ENCODE measurements at places on chromosomes 6 and 20.

GRCh38 chr20:13348311-13349234, 127.5 kb downstream of the ISM1 start:
- DNase-seq: no peak

- DNase-seq: no peak
Observed at GRCh38 chr20:8867038-8867740, 201.7 kb upstream of the PLCB4 start.

DNA sequence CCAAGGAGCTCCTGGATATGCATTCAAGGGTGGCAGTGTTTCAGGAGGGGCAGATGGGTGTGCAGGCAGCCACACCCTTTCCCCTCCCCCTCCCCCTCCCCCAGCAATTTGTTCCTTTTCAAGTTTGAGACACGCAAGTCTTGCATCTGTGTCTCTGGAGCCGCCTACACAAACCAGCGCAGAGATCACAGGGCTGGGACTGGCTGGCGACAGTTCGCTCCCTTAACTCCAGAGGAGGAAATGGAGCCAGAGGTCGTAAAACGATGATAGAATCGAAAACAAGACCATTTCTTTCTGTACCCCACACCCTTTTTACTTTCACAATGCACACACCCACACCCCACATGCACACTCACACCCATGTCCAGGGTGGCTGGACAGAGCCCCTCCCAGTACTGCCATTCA, 163.1 kb downstream of the LY86 start:
- DNase-seq: no peak

GRCh38 chr6:84280639-84281038, 53.2 kb upstream of the CEP162 start:
- no peak for DNase-seq

DNA sequence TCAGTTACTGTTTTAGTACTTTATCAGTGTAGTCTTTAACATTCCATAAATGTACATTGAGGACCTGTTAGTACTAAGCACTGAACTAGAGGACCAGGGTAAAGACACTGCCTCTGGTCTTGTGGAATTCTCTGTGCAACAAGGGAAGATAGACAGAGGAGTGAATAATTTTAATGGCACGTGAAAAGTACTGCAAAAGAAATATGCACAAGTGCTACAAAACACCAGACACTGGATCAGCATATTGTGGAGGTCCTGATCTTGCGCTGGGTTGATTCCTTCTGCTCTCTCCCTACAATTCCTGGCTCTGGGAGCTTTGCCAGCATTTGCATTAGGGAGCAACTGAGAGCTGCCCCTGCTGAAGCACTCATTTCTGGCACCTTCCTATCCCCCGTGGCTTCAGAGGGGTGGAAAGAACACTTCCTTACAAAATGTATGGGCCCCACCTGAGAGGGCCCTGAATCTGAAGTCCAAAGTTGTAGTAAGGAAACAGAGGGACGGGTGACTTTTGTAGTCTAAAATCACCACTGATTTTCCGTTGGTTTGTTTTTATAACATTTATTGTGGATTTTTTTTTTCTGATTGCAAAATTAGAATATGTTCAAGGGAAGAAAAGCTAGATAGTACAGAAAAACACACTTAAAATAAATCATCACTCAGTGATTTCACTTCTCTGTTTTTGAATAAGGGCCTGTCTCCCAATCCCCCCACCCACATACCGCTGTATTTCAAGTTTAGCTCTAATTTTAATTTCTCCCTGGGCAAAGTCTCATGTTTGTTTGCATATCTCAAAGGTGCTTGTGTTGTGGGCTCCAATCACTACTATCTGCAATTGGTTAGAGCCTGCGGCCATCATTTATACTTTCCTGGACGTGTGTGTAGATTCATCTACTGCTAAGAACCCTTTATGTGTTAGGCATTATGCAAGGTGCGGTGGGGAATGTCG, 4.9 kb downstream of the PKIG start:
- DNase-seq: no peak

- DNase-seq: no peak
Observed at GRCh38 chr6:93194480-93194879, 224.9 kb downstream of the EPHA7 start.

- no peak for DNase-seq
Observed at GRCh38 chr20:4989570-4989969, 11.7 kb downstream of the SLC23A2 start.

DNA sequence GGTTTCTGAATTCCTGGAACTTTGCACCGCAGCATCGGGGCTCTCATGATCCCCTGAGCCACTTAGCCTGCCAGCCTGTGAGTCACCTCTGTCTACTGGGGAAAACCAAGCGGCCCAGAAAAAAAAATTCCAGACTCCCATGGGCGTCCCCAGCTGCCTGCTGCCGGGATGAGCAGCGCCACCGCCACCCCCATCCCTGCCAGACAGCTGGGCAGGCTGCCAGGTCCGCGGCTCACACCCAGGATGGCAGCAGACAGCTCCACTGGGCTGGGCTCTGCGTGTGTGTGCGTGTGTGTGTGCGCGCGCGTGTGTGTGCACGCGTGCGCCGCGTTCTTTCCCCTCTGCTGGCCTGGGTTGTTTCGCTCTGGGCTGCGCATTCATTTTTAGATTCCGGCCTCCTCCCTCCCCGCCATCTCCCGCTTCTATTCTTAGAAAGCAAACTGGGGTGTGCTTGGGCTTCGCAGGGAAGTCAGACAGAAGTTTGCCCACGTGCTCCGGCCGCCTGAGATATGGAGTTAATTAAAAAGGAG, 38.9 kb upstream of the PMEPA1 start:
- peak; percentile 34 for DNase-seq

- peak; percentile 71 for DNase-seq
Observed at GRCh38 chr20:17898548-17898994, 70.0 kb downstream of the SNX5 start.

DNA sequence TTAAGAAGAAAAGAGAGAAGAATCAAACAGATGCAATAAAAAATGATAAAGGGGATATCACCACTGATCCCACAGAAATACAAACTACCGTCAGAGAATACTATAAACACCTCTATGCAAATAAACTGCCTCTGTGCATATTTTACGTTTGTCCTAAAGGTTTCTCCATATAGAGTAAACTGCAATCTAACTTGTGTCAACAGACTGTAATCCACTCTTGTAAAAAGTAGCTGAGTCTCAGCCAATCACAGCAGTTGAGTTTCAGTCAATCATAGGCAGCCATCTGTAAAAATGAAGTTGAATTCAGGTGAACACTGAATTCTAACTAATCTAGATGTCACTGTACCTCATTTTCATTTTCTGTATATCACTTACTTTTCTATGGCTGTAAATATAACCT, 112.2 kb upstream of the SYNCRIP start:
- DNase-seq: no peak

- no peak for DNase-seq
Observed at GRCh38 chr6:62202078-62202477, 83.9 kb downstream of the KHDRBS2 start.

DNA sequence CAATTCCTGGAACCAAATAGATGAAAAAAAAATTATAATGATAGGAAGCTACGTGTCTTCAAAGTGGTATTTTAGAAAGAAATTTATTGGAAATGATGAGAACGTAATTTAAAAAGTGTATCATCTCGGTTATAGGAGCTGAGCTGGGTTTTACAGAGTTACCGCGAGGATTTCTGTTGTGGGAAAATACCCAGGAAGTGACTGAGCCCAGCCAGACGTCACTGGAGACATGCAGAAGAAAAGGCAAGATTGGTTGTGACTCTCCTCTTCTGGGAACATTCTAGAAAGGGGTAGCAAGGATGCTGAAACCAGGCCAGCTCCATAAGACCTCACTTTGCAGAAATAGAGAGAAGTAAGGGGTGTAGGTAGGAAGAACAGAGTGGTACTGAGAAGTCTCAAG, 95.9 kb upstream of the ADGRF1 start:
- DNase-seq: no peak

DNA sequence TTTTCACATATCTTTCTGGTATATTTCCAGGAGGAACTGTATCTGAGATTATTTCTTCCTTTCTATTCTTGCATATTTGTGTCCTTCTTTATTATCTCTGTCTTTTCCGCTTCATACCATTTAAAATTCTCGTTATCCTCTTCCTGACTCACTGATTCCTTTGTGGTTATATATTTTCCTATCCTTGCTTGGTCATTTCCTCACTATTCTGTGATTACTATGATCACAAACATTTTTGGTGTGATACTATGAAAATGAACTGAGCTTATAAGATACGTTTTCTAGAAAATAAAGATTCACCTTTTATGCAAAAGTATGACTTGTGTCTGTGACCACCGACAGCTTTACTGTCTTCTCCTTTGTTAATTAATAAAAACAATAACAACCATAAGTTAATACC, 26.5 kb upstream of the MYCT1 start:
- DNase-seq: no peak

DNA sequence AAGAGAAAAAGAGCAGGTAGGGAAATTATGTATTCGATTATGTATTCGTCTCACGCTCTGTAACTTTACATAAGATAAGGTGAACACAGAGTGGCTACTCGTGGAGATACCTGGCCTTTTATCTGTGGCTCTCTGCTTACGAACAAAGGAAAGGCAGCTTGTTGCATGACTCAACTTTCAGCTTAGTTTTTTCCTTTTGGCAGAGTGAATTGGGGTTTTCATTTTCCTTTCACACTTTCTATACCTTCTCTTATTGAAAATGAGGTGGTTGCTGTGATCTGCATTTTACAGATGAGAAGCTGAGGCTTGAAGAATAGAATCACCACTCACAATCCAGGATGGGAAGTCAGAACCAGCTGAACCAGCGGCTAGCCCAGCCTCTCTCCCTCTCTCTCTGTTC, 13.3 kb upstream of the KCNK15 start:
- no peak for DNase-seq

GRCh38 chr20:37288091-37288490, 1.4 kb upstream of the MANBAL start:
- DNase-seq: no peak

DNA sequence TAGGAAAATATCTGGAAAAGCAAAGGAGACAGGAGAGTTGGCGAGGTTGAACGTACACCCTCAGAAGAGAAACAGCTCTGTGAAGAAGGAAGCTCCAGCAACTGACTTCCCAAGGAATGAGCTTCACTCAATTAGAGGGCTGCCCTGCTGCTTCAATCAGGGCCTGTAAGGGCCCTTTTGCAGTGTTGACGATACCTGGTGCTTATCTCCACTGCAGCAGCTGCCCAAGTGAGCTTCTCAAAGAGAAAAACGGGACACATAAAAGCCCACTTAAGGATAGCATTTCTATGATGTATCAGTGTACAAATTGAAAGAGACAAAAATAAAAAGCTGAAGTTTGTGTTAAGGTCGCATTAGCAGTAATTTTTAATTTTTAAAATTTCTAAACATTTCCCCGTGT, 16.4 kb downstream of the SEC63 start:
- no peak for DNase-seq

DNA sequence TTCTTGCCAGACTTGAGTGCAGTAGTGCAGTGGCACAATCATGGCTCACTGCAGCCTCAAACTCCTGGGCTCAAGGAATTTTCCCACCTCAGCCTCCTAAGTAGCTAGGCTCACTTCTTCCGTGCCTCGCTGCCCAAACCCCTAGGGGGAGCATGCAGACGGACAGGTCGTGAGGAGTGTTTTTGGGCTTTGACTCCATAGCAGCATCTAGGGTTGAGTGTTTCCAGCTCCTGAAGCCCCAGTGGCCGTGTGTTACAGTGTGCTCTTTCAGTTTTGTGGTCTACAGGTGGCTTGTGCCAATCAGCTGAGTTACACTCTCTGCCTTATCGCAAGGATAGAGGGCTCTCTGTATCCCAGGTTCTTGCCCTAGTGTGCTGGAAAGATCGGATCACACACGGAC, 33.4 kb downstream of the NCOA3 start:
- no peak for DNase-seq
